ENCODE measurements at places on chromosomes 12 and 14.

GRCh38 chr12:70971001-70971794 is 50.7 kb upstream of the PTPRR start:
- DNase-seq = no peak

GRCh38 chr12:58167622-58168021 is 226.3 kb downstream of the ATP23 start:
- DNase-seq = no peak

DNA sequence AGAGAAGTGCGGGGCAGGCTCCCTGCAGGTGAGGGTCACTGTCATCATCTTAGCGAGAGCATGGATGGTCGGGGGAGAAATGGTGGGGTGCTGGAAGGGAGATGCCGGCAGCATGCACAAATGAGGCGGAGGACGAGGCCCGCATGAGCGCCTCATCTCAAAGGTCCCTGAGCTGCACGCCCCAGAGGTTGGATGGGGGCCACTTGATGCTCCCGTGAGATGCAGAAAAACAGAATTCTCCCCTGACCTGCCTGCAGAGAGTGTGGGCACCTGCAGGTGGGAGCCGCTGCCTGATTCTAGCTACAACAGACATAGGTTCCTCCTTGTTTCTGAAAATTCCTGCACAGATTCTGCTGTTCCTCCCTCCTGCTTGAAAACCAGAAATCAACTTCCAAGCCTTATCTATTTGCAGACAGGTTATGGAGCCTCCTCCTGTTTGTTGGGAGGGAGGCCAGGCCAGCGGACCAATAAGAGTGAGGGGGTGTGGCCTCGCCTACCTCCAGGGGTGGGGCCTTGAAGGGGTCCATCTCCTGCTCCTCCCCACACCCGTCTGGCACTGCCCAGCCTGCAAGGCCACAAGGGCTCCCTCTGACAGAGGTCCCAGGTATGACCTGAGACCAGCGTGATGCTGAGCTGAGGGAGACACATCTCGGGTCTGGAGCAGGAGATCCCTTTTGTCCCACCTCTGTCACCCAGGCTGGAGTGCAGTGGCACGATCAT is 67.2 kb downstream of the KDM2B start:
- no peak for DNase-seq

DNA sequence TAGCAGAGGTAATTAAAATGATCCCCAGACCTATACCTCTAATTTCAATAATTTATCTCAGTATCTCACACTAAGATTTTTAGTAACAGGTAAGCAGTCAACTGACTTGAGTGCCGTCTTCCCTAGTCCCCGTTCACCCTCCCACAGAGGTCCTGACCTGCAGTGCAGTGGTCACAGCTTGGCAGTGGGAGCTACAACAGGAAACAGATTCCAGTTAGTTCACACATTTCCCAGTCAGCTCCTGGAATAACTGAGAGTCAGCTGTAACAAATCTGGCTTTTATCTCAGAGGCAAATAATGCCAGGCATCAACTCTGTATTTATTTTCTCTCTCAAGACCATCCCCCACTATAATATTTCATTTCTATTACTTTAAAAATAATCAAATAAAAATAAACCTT is 308.2 kb downstream of the ATP23 start:
- DNase-seq = no peak

- no peak for DNase-seq
Measured at GRCh38 chr12:43226151-43226550, 325.9 kb downstream of the ADAMTS20 start.

DNA sequence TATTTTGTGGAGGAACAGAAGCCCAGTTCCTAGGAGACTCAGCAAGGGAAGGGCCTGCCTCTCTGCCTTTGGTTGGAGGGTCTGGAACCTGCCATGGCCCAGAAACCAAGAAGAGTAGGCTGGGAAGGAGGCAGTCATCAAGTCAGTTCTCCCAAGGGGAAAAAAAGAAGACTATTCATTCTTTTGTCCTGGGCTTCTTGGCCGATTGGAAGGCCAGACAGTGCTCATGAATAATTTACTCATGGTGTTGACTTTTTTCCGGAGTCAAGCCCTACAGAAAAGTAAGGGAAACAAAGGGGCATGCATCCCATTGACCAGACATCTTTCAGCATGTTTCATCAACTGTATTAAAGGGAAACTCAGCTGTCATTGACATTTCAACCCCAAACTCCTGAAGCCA is 168.1 kb downstream of the PRKCH start:
- no peak for DNase-seq

GRCh38 chr12:115233891-115234543 is 550.0 kb upstream of the TBX3 start:
- no peak for DNase-seq

- DNase-seq = no peak
Measured at GRCh38 chr12:6226002-6226678, 25.9 kb downstream of the CD9 start.

GRCh38 chr14:50719911-50720759 is 52.0 kb upstream of the SAV1 start:
- no peak for DNase-seq
